A549 treated with Mapracorat at 1 μM for 4 hours (cell line): ENCODE measurements at places on chromosomes 2 and 18. TPM values are rescaled to one million over a fixed set of nuclear protein-coding genes. Genes with fewer than 3 reads are reported as not detected.

The ANKRD30BL gene
- not detected in 5 replicates for total RNA-seq

The GREB1 gene
- 2.6 to 4.0 TPM (median 3.2 TPM) in 5 replicates for total RNA-seq

The CNGA3 gene
- 0.06 TPM in 1 of 5 replicates, not detected in the others for total RNA-seq

The SLC5A7 gene
- not detected in 5 replicates for total RNA-seq

The ING5 gene
- 19.9 to 24.7 TPM (median 23.5 TPM) in 5 replicates for total RNA-seq

The ACVR2A gene
- total RNA-seq, result 2.8 to 4.6 TPM (median 3.7 TPM) in 5 replicates

The ADCYAP1 gene
- not detected in 5 replicates for total RNA-seq

The BOLL gene
- not detected in 5 replicates for total RNA-seq

The PUM2 gene
- 34.1 to 46.7 TPM (median 43.4 TPM) in 5 replicates for total RNA-seq
